Hippocampal formation (tissue), 2 donors: ENCODE measurements at places on chromosomes 6 and 20.

DNA sequence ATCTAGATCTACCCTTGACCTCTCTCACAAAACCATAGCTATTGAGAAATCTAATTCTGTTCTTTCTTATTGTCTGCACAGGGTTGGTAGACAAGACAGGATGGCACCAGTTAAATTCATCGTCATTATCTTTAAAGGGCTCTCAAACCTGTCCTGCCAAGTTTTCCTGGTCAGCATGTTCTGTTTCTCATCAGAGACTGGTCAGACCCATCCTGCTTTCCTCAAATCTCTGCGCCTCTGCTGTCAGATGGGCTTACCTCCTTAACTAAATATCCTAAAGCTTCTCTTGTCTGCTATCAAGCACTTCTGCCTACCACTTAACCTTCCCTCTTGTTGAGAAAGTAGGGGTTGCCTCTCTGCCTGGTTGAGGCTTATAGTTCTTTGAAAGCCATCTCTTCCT is 125.2 kb downstream of the MYO6 start:
- DNase-seq = no peak

GRCh38 chr20:13422637-13423036 is 201.6 kb downstream of the ISM1 start:
- no peak for DNase-seq

GRCh38 chr6:30612687-30613248 is 4.3 kb downstream of the PPP1R10 start:
- DNase-seq = no peak

- DNase-seq = no peak
These were observed 40.7 kb downstream of the YTHDF1 start for GRCh38 chr20:63175038-63175895.

DNA sequence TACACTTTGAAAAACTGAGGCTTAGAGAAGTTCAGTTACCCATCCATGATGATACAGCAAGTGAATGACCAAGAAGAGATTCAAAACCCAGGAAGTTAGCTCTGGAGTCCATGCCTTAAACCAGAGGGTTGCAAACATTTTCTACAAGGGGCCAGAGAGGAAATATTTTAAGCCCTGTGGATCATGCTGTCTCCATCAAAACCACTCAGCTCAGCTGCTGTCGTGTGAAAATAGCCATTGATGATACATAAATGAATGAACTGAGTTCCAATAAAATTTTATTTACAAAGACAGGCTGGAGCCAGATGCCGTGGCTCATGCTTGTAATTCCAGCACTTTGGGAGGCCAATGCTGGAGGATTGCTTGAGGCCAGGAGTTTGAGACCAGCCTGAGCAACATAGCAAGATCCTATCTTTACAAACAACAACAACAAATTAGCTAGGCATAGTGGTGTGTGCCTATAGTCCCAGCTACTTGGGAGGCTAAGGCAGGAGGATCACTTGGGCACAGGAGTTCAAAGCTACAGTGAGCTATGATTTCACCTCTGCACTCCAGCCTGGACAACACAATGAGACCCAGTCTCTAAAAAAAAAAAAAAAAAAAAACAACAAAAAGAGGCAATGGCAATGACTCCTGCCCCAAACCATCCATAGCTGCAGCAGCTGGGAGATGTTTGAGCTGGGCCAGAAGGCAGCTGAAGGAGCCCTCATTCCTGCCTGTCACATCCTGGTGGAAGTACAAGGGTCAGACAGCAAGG is 44.1 kb upstream of the RIN2 start:
- DNase-seq = no peak

GRCh38 chr20:52118016-52118623 is 73.5 kb downstream of the ZFP64 start:
- DNase-seq = no peak

- no peak for DNase-seq
These were observed 65.0 kb downstream of the ZFAND3 start for GRCh38 chr6:37884548-37884947.

DNA sequence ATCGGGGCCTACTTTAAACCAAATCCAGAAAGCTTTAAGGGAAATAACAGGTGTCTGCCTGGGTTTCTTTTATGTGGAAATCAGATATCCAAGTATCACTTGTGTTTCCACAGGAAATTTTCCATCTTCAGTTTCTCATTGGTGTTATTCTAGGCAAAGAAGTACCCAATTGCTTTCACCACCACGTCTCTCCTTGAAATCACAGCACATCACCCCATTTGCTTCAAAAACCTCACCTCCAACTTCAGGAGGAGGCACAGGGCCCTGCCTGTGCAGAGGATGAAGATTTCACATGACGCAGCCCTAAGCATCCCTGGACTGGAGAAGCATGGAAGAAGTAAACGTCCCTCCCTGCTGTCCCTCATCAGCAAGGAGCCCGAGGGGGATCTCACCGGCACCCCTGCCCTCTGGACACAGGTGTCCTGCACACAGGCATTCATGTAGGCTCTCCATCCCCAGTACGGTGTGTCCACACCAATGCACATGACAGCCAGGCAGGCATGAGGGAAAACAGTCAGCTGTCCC is 182.3 kb downstream of the TBXT start:
- DNase-seq = no peak

GRCh38 chr6:72553531-72554511 is 68.0 kb upstream of the KCNQ5 start:
- no peak for DNase-seq

- no peak for DNase-seq
These were observed 8.0 kb downstream of the FAM217B start for GRCh38 chr20:59948212-59948611.

GRCh38 chr20:58973866-58974265 is 7.2 kb upstream of the NELFCD start:
- DNase-seq = no peak

DNA sequence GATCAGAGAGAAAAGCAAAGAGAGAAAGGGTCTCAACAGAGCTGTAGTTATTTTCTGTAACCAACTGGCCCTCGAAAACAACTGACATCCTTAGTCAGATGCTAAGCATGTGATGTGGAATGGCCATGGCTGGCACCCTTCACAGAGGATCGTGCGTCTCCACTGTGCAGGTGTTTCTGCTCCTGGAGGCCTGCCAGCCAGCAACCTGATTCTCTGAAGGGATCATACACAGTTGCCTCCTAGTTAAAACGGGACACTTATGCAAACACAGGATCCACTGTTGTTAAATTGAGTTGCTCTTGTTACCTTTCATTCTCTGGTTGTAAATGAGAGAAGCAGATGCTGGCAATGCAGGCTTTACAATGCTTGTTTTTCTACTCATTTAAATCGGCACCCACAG is 148.5 kb downstream of the HDGFL1 start:
- DNase-seq = no peak

GRCh38 chr6:164022632-164023031 is 608.1 kb downstream of the QKI start:
- DNase-seq = no peak

GRCh38 chr6:39855356-39855995 is 63.3 kb downstream of the DAAM2 start:
- DNase-seq = no peak

- DNase-seq = no peak
These were observed 6.1 kb downstream of the RPL10A start for GRCh38 chr6:35474131-35474941.

DNA sequence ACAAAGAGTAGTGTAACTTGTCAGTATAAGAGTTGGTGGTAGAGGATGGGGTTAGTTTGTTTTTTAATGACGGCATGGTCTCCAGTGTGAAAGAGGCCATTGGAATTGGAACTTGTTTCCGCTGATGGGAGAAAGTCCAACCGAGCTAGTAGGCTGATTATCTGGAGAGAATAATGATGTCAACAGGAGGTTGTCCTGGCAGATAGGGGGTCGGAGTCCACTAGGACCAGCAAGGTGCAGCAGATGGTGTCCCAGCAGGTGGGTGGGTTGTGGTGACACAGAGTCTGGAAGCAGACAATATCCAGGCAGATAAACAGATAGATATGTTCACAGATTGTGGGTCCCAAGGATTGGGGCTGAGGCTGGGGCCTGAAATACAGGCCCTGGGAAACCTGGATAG is 35.1 kb downstream of the PKIB start:
- no peak for DNase-seq

GRCh38 chr20:61185841-61186601 is 66.0 kb upstream of the CDH4 start:
- no peak for DNase-seq

- DNase-seq = no peak
These were observed 83.6 kb upstream of the RBM24 start for GRCh38 chr6:17197607-17198006.

- DNase-seq = no peak
These were observed 15.6 kb downstream of the CHRNA4 start for GRCh38 chr20:63345328-63346100.

- no peak for DNase-seq
These were observed 77.3 kb downstream of the KCNQ5 start for GRCh38 chr6:72699159-72699558.

- no peak for DNase-seq
These were observed 215.6 kb upstream of the ZNF217 start for GRCh38 chr20:53809217-53809616.

GRCh38 chr6:125481056-125481455 is 179.3 kb upstream of the HDDC2 start:
- no peak for DNase-seq

DNA sequence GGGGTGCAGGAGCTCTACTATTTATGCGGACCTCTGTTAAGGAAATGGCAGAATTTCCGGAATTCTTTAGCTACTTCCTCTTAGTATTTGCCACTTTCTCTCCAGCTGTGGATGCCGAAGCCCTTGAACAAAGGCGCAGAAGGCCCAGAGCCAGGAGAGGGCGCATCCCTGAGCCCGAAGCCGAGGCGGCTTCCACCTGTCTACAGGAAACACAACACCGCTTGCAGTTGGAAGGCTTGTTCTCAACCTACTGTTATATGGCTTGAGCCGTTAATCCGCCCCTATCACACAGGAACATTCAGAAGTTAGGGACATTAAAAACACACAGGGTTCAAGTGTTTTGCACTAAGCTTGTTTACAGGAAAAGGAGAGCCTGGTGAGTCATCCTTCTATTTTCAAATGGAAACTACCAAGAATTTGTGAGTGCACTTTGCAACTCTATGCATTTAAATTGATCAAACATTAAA is 417.1 kb downstream of the BCKDHB start:
- DNase-seq = no peak

GRCh38 chr6:95091823-95092436 is 485.4 kb upstream of the MANEA start:
- DNase-seq = peak; percentile 72

DNA sequence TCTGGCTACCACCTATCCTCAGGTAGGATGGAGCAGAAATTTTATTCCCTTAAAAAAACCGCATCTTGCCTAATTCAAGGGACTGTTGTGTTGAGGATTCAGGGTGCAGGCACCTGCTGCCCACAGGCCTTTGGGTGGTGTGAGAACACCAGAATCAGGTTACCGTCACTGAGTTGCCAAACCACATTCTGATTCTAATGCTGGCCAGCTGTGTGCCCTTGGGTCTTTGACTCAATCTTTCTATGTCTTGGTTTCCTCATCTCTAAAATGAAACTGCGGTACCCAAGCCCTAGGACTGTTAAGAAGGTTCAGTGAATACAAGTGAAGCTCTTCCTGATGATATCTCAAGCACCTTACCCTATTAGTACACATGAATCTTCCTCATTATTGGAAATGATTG is 827.3 kb downstream of the DHX35 start:
- no peak for DNase-seq

DNA sequence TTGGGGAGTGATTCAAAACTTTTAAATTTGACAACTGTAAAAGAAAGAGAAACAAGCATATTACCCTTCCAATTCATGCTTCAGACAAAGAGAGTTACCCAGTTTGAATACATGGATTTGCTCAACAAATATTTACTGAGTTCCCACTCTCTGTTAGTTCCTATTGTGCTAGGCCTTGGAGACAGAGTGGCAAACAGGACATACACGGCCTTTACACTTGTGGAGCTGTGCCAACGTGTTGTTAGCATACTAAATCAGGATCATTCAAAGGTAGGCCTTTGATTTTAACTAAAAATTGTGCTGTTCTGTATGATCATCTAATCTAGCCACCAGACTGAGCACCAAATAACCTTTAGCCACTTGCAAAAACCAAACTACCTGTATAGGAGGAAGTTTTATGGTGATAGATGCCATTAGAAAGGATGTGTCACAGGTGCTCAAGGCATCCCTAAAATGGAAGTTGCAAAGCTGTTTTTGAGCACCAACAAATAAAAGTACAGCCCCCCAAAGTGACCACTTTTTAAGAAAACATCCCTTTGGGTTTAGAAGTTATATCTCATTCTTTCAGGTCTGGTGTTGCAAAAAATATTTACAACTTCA is 84.5 kb downstream of the CHD6 start:
- DNase-seq = no peak

- no peak for DNase-seq
These were observed 56.2 kb downstream of the TMEM242 start for GRCh38 chr6:157267109-157267611.

GRCh38 chr20:37234254-37234581 is 27.4 kb downstream of the GHRH start:
- DNase-seq = no peak

GRCh38 chr6:37432916-37433656 is at the start of gene CMTR1:
Gene CMTR1 (plus strand): TSS chr6:37433221. CDS start chr6:37435630, 2,409 bp downstream.
- peak; percentile 77 for DNase-seq

DNA sequence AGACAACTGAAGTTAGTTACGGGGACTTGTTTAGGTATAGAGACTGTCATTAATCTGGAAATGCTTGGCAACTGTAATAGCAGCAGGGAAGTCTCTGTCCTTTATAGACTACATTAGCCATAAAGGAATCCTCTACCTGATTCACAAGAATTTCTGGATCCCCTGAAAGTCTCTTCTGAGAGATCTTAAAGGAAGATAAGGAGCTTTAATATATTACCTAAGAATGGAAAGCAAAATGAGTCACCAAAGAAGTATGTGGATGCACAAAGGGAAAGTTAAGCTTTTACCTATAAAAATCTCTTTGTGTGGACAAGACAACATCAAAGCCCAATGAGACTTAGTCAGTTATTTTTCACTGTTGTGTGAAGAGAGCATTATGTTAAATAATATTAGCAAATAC is 92.2 kb upstream of the RSPO3 start:
- no peak for DNase-seq

DNA sequence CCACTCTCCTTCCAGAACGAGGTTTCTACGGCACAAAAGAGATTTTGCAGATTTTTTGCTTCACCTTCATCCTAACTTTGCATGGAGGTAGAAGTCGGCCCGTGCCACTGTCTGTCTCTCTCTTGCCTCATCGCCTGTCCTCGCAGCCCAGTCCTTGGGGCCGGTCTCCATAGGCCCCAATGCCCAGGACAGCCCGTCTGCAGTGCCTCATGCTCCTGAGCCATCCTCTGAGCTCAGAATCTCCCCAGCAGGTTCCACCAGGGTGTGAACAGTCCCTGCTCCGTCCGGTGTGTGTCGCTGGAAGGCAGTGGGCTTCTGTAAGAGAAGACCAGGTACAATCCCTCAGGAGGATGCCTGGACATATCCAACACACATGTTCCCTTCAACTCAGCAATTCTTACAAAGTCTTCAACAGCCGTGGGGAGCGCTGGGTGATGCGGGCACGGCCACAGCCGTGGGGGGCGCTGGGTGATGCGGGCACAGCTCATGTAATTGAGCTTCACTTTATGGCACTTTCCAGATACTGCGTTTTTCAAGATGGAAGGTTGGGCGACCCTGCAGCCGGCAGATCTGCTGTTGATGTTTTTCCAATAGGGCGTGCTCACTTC is 231.9 kb downstream of the DLL1 start:
- DNase-seq = no peak

- DNase-seq = no peak
These were observed 104.6 kb downstream of the DLL1 start for GRCh38 chr6:170186006-170186935.
